Muscle of arm (tissue), 14 donors: ENCODE measurements at places on chromosomes 16 and 17. TPM values are rescaled to one million over a fixed set of nuclear protein-coding genes. Genes with fewer than 3 reads are reported as not detected.

GRCh38 chr17:76783146-76783545, 45.2 kb downstream of the MFSD11 start:
- DNase-seq, result no peak

NARF gene
- polyA plus RNA-seq, result 69.0 TPM

OTOP3 gene
- not detected for polyA plus RNA-seq

- no peak for DNase-seq
Measured at GRCh38 chr17:45739786-45740185, 44.3 kb upstream of the CRHR1 start.
